ENCODE measurements at places on chromosomes 2 and 18.

DNA sequence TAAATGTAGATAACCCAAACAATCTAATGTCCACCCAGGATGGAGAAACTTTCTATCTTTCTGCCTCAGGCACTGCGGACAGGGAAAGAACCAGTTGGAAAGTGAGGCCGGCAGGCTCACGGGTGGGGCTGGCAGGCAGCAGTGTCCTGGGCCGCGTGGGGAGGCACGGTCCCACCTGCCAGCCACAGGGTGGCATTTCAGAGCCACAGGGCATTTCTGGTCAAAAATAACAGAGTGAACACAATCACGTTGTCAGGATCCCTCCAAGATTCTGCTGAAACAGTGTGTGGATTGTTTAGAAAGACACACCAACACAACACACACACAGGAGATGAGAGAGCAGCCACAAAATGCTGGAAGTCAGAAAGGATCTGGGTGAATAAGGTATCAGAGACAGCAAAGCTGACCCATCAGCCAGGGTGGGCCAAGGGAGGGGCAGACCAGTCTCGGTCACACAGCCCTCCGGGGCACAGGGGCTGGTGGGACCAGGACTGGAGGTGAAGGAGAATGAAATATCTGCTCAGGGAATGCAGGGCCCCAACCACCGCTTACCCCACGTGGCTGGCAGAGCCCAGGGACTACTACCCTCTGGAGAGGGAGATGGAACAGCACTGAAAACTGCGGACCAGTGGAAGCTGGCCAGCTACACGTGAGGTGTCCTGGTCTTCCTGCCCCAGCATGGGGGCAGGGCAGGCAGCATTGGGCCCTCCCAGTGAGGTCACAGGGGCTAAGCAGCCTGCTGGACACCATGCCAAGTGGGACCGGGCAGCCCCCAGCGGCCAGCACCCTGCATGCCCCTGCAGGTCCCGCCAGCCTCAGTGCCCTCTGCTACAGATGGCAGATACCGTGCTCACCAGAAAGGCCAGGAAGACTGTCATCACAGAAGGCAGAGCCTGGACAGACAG lies 173.9 kb downstream of the HDAC4 start:
- no peak for DNase-seq

GRCh38 chr2:9410108-9410507 lies 13.2 kb downstream of the ITGB1BP1 start:
- no peak for DNase-seq

GRCh38 chr18:39972521-39972920 lies 1982.5 kb upstream of the PIK3C3 start:
- DNase-seq: no peak

GRCh38 chr2:187446711-187447110 lies 1.3 kb downstream of the CALCRL start:
- no peak for DNase-seq

Measured in CD4-positive, alpha-beta T cell treated with Interleukin-15 for 4 hours (primary cell).